ENCODE measurements at places on chromosomes 4 and X.

DNA sequence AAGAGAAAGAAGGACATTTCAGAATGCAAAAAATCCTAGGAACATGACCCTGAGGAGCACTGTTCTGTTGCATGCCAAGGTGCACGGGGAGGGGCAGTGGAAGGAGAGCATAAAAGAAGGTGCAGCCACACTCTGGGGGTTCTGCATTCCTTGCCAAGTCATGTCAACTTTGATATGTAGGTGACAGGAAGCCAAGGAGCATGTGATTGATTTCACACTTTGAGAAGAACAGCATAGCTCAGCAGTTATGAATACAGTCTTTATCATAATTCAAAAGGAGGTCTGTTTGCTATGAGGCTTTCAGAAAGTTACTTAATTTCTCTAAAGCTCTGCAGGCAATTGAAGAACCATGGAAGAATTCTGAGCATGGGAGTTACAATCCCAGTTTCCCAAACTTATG, 50.6 kb downstream of the SCFD2 start:
- no peak for DNase-seq

DNA sequence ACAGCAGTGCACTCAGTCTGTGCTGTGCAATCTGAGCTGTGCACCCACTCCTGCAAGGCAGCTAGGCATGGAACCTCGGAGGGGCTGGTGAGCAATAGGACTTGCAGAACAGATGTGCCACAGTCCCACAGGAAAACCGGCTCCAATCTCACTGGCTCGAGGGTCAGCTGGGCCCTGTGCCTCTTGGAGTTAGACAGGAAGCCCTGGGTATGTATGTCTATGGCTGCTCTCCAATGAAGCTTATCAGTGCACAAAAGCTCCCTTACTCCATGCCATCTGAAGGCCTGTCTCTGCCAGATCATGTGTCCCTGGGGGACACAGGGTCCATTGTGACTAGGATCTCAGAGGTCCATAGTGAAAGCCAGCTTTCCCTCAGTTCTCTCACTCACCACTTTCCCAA, 335.8 kb downstream of the SH3BGRL start:
- DNase-seq, result no peak

DNA sequence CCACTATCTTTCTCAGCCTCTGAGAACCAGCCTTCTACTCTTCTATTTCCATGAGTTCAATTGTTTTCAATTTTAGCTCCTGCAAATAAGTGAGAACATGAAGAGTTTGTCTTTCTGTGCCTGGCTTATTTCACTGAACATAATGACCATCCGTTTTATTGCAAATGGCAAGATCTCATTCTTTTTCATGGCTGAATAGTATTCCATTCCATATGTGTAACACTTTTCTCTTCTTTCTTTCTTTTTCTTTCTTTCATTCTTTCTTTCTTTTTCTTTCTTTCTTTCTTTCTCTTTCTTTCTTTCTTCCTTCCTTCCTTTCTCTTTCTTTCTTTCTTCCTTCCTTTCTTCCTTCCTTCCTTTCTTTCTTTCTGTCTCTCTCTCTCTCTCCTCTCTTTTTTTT, 228.7 kb downstream of the SHOX start:
- no peak for DNase-seq

DNA sequence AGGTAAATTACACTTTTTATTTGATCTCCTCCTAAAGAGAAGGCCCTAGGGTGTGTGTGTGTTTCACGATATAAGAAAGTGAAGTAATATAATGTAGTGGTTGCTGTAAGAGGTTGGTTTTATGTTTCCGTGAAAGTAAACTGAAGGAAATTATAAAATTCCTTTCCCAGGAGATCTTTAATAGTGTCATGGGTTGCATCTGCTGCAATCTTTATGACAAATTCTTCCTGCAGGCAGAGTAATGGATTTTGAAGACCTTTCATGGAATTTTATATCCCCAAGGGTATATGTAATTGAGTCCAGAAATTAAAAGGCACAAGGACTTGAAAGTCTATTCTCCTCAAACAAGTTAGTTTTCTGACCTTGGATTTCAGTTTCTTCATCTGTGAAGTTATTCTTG, 538.6 kb downstream of the ANKRD50 start:
- no peak for DNase-seq

GRCh38 chrX:68060506-68061205, 372.6 kb downstream of the OPHN1 start:
- no peak for DNase-seq

- DNase-seq, result no peak
These were observed 27.1 kb upstream of the TAPT1 start for GRCh38 chr4:16253127-16253960.

DNA sequence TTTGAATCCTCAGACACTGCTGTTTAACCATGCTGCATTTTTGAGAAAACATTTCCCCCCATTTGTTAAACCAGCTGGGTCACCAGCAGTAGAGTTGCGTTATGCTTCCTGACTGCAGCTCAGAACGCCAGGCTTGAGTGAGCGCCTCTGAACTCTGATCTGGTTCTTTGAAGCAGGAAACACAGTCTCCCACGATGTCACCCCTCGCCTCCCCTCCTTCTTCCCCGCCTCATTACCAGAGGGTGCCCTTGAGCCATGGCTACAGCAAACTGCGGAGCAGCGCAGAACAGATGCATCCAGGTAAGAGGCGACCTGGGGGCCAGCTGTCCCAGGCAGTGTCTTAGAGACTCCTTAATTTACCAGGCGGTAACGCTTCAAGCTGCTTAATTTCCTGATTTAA, 78.4 kb downstream of the REPS2 start:
- no peak for DNase-seq

- DNase-seq, result no peak
These were observed 42.0 kb downstream of the SLC4A4 start for GRCh38 chr4:71380788-71381187.

DNA sequence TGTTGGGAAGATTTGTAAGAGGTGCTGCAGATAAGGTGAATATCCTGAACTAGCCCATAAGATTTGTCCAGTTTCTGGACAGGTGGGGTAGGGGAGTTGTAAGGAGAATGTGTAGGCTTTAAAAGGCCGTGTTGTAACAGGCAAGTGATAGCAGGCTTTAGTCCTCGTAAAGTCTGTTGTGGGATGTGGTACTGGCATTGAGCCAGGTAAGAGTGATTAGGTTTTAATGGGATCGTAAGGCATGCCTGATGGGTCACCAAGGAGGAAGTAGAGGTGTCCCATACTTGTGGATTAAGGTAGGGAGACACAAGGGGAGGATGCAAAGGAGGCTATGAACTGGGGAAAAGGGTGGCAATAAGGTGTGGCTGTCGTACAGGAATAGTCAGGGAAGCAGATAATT, 256.9 kb upstream of the DKK2 start:
- no peak for DNase-seq

GRCh38 chr4:6767386-6767747, 15.2 kb upstream of the KIAA0232 start:
- DNase-seq, result no peak

GRCh38 chr4:3444351-3445110, 2.8 kb downstream of the HGFAC start:
- DNase-seq, result no peak

DNA sequence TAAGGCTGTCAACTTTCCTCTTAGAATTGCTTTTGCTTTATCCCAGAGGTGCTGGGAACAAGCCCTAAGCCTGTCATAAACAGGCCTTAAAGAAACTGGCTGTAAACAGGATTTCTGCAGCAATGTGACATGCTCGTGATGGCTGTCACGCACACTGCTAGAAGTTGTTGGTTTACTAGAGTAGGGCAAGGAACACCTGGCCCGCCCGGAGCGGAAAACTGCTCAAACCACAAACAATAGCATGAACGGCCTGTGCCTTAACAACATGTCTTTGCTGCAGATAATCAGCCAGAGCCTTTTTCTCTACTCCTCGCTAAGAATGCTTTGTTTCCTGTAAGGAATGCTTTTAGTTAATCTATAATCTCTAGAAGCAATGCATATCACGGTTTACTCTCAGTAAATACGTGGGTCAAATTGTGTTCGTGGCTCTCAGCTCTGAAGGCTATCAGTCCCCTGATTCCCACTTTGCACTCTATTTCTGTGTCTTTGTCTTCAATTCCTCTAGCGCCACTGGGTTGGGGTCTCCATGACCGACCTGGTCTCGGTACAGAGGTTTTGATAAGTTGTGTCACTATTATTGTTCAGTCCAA, 318.3 kb downstream of the GLUD2 start:
- DNase-seq, result no peak

GRCh38 chrX:28550331-28550872, 36.8 kb upstream of the IL1RAPL1 start:
- no peak for DNase-seq

Measured in activated CD8-positive, alpha-beta memory T cell treated with anti-CD3 and anti-CD28 coated beads for 24 hours (primary cell).